Stimulated activated CD4-positive, alpha-beta T cell treated with anti-CD3 and anti-CD28 coated beads, Interleukin-12 subunit alpha, Interleukin-12 subunit beta, amount 100 ng/mL, for 4 hours (primary cell): ENCODE measurements at places on chromosomes 16 and 17.
A peak's percentile ranks its signal among the peaks of the same experiment; 100 is the strongest.

- DNase-seq: peak; percentile 19
Measured at GRCh38 chr16:27972500-27972899, 91.0 kb downstream of the GSG1L start.

- DNase-seq: no peak
Measured at GRCh38 chr17:68390888-68391545, 66.3 kb downstream of the WIPI1 start.

DNA sequence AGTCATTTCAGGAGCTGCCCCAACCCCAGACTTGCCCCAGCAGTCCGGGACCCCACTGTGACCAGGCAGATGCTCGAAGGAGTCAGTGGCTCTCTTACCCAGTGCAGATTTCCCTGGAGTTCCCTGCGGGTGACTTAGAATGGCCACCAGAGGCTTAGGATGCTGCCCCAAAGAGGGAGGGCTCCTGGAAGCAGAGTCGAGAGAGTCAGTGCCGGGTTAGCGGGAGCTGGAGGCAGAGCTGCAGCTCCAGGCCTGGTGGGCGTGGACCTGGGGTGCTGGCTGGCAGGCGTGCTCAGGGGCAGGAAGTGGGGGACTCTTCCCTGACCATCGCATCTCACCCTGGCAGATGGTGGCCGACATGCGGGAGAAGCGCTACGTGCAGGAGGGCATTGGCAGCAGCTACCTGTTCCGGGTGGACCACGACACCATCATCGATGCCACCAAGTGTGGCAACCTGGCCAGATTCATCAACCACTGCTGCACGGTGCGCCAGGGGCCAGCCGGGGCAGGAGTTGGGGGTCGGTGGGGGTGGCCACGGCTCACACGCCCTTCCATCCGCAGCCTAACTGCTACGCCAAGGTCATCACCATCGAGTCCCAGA, 1.6 kb upstream of the HSD3B7 start:
- no peak for DNase-seq

DNA sequence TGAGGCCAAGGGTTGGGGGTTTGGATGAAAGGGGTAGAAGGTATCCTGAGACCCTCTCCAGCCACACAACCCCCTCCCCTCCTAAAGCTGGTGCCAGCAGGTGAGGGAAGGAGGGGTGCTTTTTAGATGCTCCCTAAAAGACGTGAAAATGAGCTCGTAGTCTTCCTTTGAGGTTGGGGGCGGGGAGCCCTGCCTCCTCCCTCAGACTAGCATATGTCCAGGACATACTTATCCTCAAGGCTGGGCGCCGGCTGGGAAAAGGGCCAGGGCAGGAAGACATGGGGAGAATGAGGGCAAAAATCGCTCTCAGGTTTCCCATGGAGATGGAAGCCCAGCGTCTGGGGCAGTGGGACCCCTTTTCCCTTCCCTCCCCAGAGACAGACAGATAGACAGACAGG, 26.7 kb downstream of the SRCIN1 start:
- DNase-seq: no peak

GRCh38 chr16:69405757-69406156, 18.7 kb upstream of the CYB5B start:
- DNase-seq: no peak

- peak; percentile 8 for DNase-seq
Measured at GRCh38 chr16:10876799-10877341, at the start of gene CIITA. Gene CIITA, plus strand, starts transcription at chr16:10877202. Its CDS starts 129 bp downstream, at chr16:10877331.

GRCh38 chr16:73915935-73916334, 380.7 kb upstream of the PSMD7 start:
- no peak for DNase-seq

- DNase-seq: no peak
Measured at GRCh38 chr16:51723036-51723724, 572.1 kb upstream of the SALL1 start.

DNA sequence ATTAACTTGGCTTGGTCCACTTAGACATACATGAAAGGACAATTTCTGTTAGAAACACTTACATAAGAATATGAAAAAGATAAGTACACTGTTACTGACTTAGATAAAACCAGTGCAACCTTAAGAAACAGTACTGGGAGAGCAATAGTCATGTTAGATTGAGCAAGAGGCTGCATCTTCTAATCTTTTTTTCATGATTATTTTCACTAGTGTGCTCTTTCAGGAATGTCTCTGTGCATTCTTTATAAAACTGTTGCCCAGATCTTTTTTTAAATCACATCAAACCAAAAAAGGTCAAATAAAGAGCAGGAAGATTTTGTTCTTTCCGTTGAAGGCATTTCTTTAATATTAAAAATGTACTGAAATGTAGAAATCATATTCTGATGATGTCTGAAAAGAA, 100.7 kb upstream of the AXIN2 start:
- DNase-seq: no peak

DNA sequence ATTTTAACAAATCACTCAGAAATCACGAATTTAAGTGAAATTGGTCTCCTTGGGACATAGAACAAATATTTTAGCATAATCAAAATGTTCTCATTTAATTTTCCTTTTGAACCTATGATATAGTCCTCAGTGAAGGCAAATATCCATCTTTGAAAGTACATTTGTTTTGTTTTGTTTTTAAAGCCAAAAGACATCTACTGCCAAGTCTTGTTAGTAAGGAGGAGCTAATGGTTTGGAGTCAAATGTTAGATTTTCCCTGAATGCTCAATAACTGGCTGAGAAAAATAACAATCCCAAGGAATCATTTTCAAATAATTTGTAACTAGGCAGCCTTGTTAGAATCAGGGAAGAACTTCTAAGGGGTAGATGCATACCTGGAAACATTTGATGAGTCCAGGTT, 302.9 kb upstream of the MAF start:
- no peak for DNase-seq

DNA sequence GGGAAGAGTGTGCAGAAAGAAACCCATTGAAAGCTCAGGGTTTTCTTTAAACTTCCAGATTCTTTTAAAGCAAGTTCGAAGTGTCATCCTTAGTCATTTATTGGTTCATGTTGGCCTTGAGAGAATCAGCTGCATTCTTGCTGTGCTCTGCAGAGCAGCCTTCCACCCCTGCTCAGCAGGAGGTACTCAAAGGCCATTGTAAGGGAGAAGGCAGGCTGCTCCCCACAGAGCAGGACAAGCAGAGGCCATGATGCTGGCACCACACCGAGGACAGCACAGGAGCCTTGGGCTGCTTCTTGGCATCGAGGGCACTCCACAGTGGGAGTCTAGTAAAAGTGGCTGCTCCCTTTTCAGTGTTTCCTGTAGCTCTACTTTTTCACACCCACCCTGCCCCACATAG, 29.6 kb downstream of the NMT1 start:
- DNase-seq: no peak

GRCh38 chr16:50781043-50781442, 39.2 kb downstream of the CYLD start:
- no peak for DNase-seq

DNA sequence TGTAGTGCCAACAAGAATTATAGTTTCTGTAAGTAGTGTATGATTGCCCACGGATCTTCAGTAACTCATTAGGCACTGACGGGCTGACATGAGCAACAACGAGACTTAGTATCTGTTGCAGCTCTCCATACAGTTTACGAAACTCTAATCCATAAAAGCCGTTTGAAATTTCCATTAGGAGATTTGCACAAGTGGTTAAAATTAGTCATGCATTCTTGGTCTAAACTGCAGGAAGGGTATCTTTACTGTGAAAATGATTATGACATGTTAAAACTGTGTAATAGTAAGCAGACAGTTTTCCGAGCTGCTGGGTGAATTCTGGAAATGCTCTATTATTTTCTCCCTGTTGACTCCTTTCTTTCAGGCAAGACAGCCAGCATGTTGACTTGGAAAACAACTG, 605.0 kb downstream of the WWOX start:
- DNase-seq: no peak

- no peak for DNase-seq
Measured at GRCh38 chr16:8814095-8814806, 16.6 kb downstream of the PMM2 start.

DNA sequence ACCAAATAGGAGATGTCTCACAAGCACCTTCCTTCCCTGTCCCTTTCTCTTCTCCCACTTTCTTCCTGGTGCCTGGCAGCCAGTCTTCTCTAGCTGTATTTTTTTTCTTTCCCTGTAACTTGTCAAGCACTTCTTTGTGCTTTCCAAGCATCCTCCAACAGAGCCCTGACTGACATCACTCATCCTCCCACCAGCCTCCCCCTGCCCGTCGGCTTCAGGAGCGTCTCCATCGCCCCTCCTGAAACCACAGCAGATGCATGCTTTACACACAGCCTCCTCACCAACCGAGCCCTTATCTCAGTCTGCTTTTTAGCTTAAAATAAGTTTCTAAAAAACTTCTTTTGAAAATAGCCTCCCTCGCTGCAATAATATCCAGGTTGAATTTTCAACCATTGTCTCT, 268.7 kb upstream of the CDH5 start:
- DNase-seq: no peak
